Lung microvascular endothelial cell (primary cell): ENCODE measurements at places on chromosomes 6 and 20. TPM values are rescaled to one million over a fixed set of nuclear protein-coding genes. Genes with fewer than 3 reads are reported as not detected.

Gene RIMS4
- under 0.01 TPM in 1 of 2 replicates, not detected in the other for total RNA-seq

DNA sequence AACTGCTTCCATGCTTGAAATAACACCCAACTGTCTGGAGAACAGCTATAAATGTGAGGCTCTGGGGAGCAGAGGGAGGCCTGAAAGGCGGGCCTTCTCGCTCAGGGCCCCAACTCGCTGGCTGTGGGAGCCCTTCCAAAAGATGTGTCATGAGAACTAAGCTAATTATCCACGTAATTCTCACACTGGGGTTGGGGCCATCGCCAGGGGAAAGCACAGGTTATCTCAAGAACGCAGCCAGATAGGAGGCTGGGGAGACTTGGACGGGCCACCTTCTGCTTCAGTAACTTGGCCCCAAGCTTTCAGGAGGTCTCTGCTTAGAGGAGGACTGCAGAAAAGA is 1.6 kb downstream of the PXDC1 start:
- DNase-seq: peak; percentile 75

Gene TDRD6
- under 0.01 TPM in 1 of 2 replicates, not detected in the other for total RNA-seq

- peak; percentile 43 for DNase-seq
These were observed 127.4 kb downstream of the C6orf118 start for GRCh38 chr6:165181951-165182414.

DNA sequence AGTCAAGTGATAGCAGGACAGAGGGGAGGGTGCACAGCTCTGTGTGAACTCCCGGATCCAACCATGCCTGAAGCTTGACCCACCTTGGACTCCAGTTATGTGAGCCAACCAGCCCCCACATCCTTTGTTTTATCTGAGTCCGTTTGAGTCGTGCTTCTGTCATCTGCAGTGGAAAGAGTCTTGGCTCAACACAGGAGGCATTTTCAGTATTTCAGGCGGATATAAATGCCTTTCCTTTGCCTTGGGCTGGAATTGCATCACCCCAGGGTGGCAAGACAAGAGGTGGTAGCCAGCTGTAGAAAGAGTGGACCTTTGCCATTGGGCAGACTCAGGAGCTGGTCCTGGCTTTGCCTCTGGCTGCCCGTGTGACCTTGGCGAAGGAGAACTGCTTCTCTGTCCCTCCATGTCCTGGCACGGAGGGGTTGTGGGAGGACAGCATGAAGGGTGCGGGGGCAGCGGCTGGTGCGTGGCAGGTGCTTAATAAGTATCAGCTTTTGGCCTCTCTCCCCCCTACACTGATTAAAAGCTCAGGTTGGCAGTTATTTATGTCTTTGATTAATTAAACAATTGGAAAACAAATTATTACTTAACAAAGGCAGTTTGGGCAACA is 42.6 kb upstream of the APCDD1L start:
- DNase-seq: no peak

DNA sequence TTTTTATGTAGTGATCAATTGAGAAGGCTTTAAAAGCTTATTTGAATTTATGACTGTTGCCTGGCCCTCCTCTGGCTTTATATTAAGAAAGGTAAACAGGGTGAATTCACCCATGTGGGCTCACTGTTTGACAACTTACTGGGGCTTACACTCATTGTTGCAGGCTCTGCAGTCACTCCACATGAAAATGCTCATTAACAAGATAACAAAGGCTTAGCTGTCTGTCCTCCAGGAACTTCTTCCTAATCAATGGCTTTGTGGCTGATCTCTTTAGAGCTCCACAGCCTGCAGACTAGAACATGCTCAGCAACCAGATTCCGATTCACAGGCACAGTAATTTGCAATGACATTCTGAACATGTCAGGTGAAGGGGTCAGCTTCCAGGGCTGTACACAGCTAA is 323.2 kb upstream of the MAN1A1 start:
- no peak for DNase-seq

Gene AVP
- not detected in 2 replicates for total RNA-seq

GRCh38 chr6:97189767-97190166 is 93.2 kb downstream of the MMS22L start:
- no peak for DNase-seq

- no peak for DNase-seq
These were observed 66.9 kb downstream of the RSPH3 start for GRCh38 chr6:158933079-158933595.

DNA sequence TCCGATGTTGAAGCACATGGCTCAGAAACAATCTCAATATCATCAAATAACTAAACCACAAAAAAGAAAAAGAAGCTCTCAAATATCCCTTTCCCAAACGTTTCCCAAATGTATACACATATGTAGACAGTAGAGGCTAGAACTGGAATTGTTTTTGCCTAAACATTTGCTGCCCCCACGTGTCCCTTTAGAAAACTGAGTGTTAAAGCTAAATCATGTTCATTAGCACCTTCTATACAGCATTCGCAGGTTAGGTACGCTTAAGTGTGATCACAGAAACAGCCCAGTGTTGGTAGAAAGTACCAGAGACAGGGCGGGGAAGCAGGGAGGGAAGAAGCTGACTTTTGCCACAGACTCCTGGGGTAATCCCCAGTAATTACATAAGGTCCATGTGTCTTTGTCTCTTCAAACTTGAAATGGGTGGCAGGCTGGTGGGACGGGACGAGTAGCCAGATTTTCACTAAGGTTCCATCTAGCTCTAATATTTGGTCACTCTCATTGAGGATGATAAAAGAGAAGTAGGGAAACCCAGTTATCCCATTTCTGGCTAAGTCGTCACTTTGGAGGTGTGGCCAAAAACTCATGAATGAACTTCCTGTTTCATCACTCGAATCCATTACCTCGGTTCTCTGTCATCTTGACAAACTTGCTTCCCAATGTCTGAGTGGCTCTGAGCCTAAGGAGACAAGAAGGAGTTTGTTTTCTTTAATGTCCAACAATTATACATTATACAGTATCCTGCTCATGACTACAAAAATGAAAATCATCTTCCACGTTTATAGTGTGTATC is 15.0 kb upstream of the TFAP2A start:
- DNase-seq: peak; percentile 76

- no peak for DNase-seq
These were observed 83.5 kb downstream of the PRDM13 start for GRCh38 chr6:99689916-99690685.

DNA sequence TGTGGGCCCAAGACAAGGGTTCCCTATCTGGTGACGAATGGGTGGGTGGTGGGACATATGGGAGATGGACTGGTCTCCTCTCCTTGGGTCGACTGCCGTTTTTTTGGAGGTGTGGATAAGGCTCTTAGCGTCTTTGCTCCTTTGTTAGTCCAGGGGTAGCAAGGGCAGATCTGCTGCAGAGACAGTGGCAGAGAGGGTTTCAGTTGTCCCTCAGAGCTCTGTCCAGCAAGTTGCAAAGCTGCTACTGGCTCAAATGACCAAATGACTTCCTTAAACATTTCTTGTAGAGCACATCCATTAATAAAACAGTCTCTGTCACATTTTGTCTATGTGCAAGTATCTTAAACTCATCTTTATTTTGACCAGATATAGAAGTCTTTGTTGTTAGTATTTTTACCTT is 508.0 kb upstream of the ADGRB3 start:
- DNase-seq: no peak

Gene DYNLRB1
- total RNA-seq: 48.8 and 85.9 TPM in 2 replicates

- no peak for DNase-seq
These were observed 7.4 kb upstream of the CD83 start for GRCh38 chr6:14110001-14110818.

Gene ZBP1
- total RNA-seq: not detected in 2 replicates

- no peak for DNase-seq
These were observed 10.0 kb upstream of the SLC4A11 start for GRCh38 chr20:3248993-3249347.

DNA sequence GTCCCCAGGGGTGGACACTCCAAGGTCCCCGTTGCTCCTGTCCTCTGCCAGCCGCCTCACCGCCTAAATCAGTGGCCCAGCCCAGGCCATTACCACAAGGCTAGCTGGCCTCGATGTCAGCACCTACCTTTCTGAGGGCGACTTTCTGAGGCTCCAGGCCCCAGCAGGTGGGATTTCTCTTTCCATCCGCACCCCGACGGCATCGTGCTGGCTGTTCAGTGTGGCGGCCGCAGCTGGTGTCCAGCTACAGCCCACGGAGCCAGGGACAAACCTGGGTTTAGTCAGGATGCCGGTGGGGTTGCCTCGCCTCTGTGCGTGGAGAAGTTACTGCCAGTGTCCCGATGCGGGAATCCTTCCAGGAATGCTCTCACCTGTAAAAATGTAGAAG is 60.8 kb downstream of the ERMARD start:
- no peak for DNase-seq

Gene ZC2HC1B
- total RNA-seq: not detected in 2 replicates

DNA sequence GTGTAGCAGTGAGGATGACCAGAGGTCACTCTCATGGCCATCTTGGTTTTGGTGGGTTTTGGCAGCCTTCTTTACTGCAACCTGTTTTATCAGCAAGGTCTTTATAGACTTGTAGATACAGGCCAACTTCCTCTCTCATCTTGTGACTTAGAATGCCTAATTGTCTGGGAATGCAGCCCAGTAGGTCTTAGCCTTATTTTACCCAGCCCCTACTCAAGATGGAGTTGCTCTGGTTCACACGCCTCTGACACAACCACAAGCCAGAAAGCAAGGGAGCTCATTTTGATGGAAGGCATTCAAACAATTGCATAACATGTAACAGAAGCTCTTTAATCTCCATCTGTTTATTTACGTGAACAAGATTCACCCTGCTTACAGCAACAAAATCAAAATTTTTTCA is 492.0 kb upstream of the SULF2 start:
- DNase-seq: no peak

DNA sequence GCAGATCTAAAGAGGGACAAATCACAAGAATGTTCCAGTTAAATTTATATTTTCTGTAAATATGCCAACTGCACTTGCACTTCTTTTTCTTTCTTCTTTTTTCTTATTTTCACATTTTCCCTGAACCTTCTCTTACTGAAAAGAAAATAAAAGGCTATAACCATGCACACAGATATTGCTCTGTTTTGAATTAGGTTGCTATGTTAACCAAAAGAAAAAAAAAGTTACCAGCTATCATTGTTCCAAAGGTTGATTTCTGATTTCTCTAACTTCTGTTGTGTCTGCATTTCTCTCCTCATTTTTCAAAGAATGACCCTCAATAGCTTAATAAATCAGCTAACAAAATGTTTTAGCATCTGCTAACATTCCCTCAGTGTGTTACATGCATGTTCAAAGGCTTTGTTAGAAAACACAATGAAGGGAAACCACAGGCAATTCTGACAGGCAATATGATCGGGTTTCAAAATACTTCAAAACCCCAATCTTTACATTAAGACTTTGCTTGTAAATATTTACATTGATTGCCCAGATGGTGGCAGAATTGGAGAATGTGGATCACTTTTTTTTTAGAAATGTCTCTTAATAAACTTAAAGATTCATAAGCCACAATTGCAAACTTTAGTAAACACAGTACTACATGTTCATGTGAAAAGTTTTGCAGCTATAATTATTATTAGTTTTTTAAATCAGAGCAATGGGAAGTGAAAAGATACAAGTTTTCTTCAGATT is 928.3 kb upstream of the FLRT3 start:
- no peak for DNase-seq

Gene FAM217A
- not detected in 2 replicates for total RNA-seq

Gene OR12D3
- not detected in 2 replicates for total RNA-seq

DNA sequence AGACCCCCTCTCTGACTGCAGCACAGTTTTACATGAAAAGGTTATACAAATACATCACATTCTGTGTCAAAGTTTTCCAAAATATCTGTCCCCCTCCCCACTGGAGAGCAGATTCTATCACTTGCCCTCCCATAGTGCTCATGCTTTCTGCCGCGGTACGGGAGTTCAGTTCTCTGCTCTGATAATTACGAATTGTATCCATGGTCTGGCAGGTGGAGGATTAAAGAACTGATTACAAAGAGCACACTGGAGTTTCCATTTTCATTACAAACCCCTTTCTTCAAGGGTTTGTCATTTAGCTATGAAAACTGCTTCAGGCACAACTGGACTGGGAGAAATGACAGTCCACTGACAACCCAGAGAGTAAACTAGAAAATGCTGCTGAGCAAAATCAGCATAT is 166.0 kb downstream of the PDSS2 start:
- no peak for DNase-seq

DNA sequence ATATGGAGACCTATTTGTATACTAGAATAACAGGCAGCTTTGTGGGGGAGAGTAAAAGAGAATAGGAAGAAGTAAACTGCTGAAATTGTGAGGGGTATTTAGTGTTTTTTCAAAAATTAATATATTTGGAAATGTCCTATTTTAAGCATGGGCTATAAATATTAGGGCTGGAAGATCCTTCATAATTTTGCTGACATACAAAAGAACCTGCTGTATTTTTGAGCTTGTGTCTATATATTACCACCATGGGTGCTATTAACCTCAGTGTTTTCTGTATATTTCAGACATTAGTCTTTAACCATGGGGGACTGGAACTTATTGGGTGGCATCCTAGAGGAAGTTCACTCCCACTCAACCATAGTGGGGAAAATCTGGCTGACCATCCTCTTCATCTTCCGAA is at the start of gene GJA10:
Gene GJA10, plus strand, starts transcription at position 301 of the 400 bp plus-strand sequence. Its CDS starts 0 bp downstream, at position 301.
- DNase-seq: no peak

DNA sequence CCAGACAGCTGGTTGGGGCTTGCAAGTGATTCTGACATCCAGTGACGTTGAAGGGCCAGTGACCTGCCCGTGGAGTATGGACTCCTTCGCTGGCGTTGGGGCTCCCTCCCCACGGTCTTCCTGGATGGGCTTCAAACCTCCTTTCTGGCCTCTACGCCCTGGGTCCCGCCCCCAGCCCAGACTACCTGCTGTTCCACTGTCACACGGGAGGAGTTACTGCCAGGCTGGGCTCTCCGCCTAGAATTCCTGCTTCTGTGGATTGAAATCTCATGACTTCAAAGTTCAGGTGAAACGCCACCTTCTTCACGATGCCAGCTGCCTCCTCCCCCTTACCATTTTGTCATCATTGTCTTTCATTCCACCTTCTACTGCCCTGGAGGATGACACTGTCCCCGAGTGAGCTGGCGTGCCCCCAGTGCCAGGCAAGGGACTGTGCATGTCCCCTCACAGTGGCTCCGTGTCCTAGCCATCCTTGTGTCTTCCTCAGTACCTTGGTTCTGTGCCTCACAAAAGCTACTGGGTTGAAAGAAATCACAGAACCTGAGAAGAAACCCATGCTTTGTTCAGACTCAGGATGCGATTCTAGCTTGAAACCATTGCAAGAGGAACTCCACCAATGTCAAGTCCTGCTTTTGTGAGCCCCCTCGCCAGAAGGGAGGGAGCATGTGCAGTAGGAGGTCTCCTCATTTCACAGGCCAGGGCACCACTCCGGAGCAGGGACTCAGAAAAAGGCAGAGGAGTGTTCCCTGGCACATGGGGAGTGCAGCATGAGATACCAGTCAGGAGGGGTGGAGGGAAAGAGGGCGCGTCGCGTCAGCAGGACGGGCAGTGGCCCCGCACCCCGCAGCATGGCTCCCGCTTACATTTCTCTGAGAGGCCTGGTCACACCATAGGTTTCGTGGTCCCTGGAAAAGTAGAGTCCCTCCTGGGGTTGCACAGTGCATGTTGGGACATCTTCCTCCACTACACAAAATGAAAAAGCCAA is 11.0 kb upstream of the IRF4 start:
- no peak for DNase-seq

DNA sequence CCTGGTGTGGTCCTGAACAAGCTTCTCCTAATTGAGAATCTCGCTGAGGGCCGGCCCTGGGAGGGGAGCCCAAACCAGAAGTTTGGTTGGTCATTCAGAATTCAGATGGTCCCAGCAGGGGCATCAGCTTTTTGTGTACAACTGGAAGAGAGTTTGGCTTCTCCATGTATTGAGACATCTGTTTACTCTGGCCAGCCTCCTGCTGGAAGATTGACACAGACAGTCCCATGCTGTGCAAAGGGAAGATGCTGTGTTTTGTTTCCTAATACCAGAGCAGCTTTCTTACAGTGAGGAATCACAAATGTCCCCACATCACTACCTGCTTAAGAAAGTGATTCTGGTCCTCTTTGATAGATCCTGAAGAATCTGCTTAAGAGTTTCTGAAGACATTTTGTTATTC is 97.8 kb downstream of the PLEKHG1 start:
- DNase-seq: no peak
